ENCODE measurements at places on chromosomes 12 and 14.

DNA sequence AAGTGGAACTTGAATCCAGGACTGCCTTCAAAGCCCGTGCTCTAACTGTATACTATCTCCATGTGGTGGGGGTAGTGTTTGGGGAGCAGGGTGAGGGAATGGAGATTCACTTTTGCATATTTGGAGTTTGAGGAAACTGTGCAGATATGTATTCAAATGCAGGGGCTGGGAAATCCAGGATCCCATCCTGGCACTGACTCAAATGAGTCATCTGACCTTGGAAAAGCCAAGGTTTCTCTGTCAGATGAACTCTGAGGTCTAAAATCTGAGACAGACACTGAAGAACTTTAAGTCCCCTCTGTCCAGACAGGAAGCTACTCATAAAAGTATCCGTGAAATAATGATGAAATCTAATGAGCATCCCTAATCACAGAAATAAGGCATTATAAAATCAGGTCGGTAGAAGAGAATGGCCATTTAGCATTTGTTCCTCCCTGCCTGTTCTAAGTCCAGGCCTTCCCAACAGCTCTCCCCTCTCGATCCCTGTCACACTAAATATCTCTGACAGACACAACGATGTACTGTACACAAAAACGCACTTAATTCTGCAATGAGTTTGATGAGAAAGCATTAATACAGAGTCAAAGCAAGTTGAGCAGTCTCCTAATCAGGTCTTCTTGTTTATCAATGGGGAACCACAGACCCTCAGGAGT lies 14.4 kb downstream of the NIN start:
- DNase-seq = no peak

DNA sequence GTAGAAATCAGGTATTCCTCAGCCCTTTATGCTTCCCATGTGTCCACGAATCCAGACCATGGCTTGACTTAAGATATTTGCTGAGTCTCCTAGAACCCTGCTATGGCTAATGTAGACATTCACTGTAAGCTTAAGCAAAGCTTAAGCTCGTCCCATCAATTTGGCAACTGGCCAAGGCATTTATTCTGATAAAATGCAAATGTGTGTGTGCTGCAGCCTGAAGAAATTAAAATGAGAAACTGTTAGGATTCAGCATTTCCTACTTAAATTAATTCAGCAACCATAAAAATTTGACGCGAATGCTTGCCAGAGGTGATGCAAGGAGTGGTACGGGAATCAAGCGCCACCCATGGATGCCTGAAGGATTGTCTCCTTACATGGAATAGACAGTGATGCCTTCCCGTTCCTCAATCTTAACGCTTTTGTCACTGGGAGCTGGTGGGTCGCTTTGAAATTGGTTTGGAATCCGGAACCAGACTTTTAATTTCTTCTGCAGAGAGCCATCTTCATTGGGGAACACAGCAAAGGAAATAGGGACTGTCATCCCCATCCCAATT lies 13.2 kb downstream of the HEBP1 start:
- no peak for DNase-seq

- no peak for DNase-seq
These were observed 366.2 kb upstream of the KITLG start for GRCh38 chr12:88946372-88946997.

DNA sequence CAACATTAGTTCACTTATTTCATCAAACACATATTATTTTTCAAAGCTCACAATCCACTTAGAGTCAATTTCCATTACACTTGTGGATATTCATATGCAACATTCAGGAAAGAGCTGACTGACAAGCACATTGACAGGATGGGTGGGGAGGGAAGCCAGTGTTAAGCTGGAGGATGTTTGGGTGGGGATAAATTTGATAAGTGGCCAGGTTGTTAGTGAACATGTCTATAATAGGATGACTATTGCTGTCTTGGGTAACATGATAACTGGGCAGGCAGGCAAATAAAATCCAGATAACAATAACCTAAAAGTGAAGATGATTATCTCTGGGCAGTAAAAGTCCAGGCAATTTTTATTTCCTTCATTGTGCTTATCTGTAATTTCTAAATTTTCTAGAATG lies 73.8 kb upstream of the OSBPL8 start:
- DNase-seq = no peak

DNA sequence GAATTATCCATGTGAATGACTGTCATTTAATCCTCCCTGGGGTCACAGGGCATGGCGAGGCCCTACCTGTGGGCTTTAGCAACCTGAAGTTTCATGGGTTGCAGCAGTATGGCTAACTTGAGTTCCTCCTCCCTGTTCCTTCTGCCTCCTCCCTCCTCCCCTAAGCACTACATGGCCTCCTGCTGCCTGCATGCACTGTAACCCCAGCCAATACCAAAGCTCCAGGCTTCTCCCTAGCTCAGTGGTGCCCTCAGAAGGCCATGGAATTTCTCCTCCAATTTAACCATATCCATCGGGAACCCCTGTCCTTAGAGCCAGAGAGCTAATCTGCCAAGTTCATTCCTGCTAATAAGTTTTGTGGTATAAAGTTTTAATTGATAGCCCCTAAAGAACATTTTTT lies 95.1 kb downstream of the NT5DC3 start:
- no peak for DNase-seq

- DNase-seq = no peak
These were observed 353.7 kb downstream of the LRIG3 start for GRCh38 chr12:58566599-58566998.

DNA sequence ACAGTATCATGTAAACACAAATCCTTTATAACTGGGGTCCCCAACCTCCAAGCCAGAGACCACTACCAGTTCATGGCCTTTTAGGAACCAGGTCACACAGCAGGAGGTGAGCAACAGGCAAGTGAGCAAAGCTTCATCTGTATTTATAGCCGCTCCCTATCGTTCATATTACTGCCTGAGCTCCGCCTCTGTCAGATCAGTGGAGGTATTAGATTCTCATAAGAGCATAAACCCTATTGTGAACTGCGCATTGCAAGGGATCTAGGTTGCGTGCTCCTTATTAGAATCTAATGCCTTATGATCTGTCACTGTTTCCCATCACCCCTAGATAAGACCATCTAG lies 49.9 kb downstream of the LRP6 start:
- DNase-seq = no peak

- DNase-seq = no peak
These were observed 79.5 kb downstream of the GALNT9 start for GRCh38 chr12:132249689-132250478.

DNA sequence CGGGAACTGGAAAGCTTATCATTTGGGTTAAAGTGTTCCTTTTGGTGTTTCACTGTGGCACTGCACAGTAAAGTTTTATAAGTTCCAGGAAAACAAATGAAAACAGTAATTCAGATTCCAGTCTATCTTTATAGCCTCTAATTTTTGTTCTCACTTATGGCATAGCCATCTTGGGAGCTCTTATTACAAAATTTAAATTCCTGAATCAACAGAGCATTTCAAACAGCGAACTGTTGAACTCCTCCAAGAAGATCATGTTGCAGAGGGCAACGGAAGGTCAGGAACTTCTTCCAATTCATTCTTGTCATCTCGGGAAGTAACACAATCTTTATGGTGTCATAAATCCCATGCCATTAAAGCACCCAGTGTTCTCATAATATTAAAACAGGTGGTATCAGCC lies 229.1 kb downstream of the KCNC2 start:
- DNase-seq = no peak

- DNase-seq = no peak
These were observed 68.9 kb downstream of the BCL11B start for GRCh38 chr14:99203080-99203479.

- DNase-seq = no peak
These were observed 42.0 kb downstream of the CKB start for GRCh38 chr14:103480595-103480994.

GRCh38 chr14:55546212-55546874 lies 33.7 kb upstream of the KTN1 start:
- no peak for DNase-seq

- no peak for DNase-seq
These were observed 64.2 kb upstream of the PYGL start for GRCh38 chr14:51008446-51008845.

GRCh38 chr14:91068642-91069041 lies 8.2 kb upstream of the RPS6KA5 start:
- DNase-seq = no peak

DNA sequence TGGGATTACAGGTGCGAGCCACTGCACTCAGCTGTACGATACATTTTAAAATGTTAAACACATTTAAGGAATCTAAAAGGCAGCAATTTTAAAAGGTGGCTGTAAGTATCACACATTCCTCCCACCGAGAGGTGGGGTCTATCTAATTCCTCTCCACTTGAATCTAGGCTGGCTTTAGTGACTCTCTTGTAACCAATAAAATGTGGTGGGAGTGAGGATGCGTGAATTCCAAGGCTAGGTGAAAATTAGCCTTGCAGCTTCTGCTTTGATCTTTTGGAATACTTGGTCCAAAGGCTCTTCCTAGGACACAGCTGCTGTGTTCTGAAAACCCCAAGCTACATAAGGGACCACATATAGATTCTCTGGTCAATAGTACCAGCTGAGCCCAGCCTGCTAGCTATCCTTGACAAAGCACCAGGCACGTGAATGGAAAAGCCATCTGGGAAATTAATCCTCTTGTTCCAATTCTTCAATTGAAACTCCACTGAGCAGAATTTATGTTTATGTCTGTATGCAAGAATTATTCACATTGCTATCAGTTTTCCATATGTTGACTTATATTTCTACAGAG lies 8.8 kb upstream of the GPRC5D start:
- DNase-seq = no peak

GRCh38 chr12:49144384-49144783 lies 13.2 kb upstream of the TUBA1B start:
- DNase-seq = no peak

DNA sequence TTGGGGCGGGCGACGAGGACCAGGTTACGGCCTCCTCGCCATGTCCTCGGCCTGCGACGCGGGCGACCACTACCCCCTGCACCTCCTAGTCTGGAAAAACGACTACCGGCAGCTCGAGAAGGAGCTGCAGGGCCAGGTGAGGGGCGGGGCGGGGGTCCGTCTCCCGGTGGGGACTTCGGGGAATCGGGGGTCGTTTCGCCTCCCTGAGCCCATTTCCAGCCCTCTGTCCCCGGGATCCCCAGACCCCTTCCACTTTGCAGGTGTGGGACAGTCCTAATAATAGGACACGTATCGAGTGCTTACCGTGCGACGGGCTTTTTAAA lies 380 bp downstream of the ANKRD13A start:
- DNase-seq = no peak

- DNase-seq = no peak
These were observed 171.0 kb downstream of the BTG1 start for GRCh38 chr12:91974541-91975085.

DNA sequence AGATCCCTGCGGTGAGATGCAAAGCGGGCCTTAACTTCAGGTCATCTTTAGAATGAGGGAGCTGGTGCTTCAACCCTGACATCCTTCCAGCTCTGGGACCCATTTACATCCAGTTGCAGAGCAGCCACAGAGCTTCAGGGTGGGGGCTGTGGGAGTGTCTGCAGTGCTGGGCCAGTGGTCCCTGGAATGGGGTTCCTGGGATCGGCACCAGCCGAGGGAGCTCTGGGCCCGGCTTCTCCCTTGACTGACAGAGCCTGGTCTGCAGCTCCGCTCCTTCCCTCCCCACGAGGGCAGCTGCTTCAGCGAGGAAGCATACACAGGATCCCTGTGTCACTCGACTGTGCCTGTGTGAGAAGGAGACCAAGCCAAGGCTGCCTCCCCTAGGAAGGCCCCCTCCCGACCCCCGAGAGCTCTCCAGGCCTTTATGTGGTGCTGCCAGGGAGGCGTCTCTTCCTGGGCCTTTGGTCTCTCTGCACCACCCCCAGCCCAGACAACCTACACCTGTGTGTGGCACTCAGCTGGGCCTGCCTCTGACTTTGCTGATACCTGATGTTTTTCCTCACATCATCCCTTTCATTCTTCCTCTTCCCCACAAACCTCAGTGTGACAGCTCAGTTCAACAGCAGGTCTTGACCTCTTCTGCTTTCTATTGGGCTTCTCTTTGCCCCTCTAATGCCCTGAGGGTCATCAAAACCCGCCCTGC lies 48.1 kb upstream of the RIN3 start:
- DNase-seq = no peak

DNA sequence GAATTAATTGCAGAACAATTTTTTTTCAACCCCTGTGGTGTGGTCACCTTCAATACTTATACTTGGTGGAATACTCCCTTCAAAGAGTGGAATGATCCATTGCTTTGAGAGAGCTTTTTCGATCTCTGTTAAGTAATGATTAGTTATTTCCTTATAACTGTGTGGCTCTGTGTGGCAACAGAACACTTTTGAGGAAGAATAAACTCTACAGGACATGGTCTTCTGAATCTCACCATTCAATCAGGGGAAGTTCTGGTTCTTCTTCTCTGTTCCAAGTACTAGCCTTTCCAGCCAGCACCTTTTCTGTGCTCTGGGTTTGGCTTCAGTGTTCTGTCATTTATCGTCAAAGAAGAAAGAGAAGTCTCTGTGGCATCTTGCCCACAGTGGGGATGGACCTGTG lies 369.2 kb downstream of the ZFP36L1 start:
- no peak for DNase-seq

GRCh38 chr12:3164454-3165077 lies 87.4 kb downstream of the TSPAN9 start:
- no peak for DNase-seq

DNA sequence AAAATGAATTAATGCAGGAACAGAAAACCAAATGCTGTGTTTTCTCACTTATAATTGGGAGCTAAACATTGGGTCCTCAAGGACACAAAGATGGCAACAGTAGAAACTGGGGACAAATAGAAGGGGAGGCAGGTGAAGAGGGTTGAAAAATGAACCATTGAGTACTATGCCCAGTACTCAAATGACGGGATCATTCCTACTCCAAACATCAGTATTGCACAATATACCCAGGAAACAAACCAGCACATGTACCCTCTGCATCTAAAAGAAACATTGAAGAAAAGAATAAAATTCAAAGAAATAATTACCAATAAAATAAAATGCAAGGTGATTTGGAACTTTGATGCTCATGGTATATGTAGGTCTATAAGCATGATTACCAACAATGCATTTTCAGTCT lies 110.8 kb downstream of the LMO3 start:
- DNase-seq = no peak

Data from NCI-H2081 (cell line).